ENCODE measurements at places on chromosomes 16 and 17. TPM values are rescaled to one million over a fixed set of nuclear protein-coding genes. Genes with fewer than 3 reads are reported as not detected.

The SAMD14 gene
- total RNA-seq = 0.22 TPM

The SLC4A1 gene
- total RNA-seq = not detected

The PLA2G10 gene
- 0.30 TPM for total RNA-seq

The KRTAP1-3 gene
- total RNA-seq = not detected

The EXOC3L1 gene
- total RNA-seq = not detected

The SLC12A3 gene
- not detected for total RNA-seq

The GGNBP2 gene
- 59.6 TPM for total RNA-seq

The AGRP gene
- not detected for total RNA-seq

The ELMO3 gene
- total RNA-seq = 0.81 TPM

The CBX8 gene
- 23.8 TPM for total RNA-seq

The TMEM170A gene
- total RNA-seq = 15.3 TPM

The CMTR2 gene
- total RNA-seq = 13.2 TPM

The TPPP3 gene
- total RNA-seq = 11.2 TPM

The MYL11 gene
- total RNA-seq = not detected

The RHBDL3 gene
- 4.4 TPM for total RNA-seq

The CPD gene
- total RNA-seq = 20.8 TPM

The SHCBP1 gene
- 37.2 TPM for total RNA-seq

The TBC1D3G gene
- not detected for total RNA-seq

The SENP3 gene
- 102 TPM for total RNA-seq

The UTS2R gene
- total RNA-seq = not detected

The C17orf78 gene
- total RNA-seq = not detected

The ARSG gene
- 1.5 TPM for total RNA-seq

The PYY gene
- not detected for total RNA-seq

The SLC16A3 gene
- total RNA-seq = 98.1 TPM

The SLC26A11 gene
- 12.1 TPM for total RNA-seq

The PRR29 gene
- 0.73 TPM for total RNA-seq

The NT5M gene
- total RNA-seq = 9.7 TPM

Measured in A549 treated with CpdA at 1 μM for 4 hours (cell line).